ENCODE measurements at places on chromosomes 13 and 19.

- no peak for DNase-seq
Observed at GRCh38 chr19:46179076-46179759, 31.2 kb downstream of the IGFL2 start.

DNA sequence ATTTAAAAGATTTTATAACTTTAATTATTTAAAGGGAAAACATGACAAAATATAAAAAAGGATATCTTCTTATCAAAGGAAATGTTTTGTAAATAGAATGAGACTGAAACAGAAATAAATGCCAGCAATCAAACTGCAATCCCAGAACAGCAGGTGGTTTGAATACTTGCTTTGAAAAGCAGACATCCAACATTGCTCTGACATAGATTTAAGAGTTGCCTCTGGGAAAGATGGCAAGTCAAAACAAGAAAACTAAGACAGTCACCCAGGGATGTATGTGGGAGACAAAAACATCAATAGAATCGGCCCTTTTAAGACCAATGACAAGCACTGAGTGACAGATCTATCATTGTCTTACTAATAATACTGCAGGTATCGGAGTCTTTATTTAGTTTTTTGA, 789.7 kb upstream of the GPC6 start:
- no peak for DNase-seq

DNA sequence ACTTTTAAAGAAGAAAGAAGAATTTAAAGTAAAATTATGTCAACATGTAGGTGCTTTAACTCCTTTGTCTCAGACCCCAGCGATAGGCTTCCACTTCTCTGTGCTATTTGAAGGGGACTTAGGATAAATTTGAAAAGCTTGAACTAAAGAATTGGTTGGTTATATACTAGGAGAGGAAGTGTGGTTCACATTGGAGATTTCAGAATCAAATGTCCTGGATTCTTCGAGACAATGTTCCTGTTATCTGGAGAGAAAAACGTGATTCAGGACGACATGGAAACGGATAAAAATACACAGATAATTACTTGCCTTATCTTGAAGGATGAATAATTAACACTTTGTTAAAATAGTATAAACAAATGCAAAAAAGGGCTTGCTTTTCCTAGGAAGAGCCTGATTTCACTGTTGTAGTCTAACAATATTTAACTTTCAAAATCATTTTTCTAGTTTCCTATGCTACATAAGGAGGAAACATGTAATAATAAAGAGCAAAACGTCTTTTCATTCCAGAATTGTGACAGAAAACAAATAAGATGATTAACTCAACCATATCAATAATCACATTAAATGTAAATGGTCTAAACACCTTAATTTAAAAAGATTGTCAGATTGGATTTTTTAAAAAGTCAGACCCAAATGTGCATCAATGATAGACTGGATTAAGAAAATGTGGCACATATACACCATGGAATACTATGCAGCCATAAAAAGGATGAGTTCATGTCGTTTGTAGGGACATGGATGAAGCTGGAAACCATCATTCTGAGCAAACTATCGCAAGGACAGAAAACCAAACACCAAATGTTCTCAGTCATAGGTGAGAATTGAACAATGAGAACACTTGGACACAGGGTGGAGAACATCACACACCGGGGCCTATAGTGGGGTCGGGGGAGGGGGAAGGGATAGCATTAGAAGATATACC, 724 bp upstream of the ZNF780A start:
- DNase-seq, result no peak

- no peak for DNase-seq
Observed at GRCh38 chr13:92158346-92158745, 759.9 kb downstream of the GPC5 start.

DNA sequence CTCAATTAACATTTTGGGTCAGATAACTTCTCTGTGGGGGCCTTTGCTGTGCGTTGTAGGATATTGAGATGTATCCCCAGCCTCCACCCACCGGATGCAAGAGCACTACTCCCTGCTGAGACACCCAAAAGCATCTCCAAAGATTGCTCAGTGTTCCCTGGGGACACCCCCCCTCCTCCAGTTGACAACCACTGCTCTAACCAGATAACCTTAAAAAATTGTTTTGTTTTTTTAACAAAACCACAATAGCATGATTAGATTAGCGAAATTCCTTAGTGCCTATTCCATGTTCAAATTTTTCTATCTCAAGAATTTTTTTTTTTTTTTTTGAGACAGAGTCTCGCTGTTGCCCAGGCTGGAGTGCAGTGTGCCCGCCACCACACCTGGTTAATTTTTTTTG, 2.6 kb upstream of the EPN1 start:
- no peak for DNase-seq

DNA sequence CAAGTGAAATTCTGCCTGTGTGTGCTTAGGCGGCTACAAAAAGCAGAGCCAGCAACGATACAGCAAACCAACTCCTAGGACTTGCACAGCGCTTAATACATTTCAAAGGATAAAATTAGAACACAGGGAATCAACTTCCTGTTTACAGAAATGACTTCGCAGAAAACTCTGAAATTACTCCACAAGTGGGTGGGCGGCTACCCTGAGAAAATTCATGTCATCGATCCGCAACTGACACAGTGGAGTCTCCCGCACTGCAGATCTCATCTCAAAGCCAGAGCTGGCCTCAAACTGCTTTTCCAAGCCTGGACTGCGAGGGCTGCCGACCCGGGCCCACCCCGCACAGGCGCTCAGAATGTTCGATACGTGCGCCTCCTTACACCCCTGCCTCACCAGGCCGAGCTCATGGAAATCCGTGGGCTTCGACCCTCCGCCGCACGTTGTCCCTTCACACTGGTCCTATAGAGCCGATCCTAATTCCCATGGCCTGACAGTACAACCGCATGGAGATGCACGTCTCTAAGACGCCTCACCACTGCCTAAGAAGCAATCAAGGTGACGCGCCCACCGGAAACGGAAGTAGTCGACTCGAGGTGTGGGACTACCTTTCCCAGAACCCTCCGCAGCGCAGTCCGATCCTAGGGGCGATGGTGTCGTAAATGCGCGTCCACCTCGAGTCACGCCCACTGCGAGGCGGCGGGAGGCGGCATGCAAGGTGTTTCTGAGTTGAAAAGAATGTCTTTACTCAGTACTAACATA, at the start of gene ZNF229:
TSS of gene ZNF229 (minus strand) at position 557 of the 759 bp plus-strand sequence. CDS start 5,625 bp downstream, outside the sequence.
- DNase-seq, result peak; percentile 91

DNA sequence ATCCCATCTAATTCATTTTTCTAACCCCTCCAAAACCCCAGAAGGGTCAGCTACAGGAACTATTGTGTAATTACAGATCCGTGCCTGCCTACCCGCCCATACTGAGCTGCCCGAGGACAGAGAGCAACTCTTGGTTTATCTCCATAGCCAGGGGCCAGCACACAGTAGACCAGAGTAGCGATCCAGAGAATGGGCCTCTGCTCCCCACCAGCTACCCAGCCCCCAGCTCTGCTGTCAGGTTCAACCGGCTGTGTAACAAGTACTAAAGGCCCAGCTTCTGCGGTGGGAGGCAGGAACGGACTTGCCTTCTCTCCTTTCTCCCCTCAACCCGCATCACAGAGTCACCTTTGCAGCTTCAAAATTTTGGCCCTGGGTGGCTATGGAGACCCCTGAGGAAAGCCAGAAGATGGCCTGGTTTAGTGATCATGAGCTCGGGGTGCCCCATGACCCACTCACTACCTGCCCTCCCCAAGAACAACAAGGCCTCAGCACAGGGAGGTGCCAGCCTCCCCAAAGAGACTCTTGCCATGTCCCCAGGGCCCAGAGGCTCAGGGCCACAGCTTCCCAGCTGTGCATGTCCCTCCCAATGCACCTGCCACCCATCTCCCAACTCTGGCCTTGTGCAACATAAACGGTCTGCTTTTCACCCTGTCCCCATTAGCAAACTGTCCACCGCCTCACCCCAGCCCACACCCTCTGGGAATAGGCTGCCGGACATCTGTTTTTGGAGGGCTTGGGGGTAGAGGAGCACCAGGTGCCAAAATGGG, 5.7 kb downstream of the CALM3 start:
- DNase-seq, result no peak

DNA sequence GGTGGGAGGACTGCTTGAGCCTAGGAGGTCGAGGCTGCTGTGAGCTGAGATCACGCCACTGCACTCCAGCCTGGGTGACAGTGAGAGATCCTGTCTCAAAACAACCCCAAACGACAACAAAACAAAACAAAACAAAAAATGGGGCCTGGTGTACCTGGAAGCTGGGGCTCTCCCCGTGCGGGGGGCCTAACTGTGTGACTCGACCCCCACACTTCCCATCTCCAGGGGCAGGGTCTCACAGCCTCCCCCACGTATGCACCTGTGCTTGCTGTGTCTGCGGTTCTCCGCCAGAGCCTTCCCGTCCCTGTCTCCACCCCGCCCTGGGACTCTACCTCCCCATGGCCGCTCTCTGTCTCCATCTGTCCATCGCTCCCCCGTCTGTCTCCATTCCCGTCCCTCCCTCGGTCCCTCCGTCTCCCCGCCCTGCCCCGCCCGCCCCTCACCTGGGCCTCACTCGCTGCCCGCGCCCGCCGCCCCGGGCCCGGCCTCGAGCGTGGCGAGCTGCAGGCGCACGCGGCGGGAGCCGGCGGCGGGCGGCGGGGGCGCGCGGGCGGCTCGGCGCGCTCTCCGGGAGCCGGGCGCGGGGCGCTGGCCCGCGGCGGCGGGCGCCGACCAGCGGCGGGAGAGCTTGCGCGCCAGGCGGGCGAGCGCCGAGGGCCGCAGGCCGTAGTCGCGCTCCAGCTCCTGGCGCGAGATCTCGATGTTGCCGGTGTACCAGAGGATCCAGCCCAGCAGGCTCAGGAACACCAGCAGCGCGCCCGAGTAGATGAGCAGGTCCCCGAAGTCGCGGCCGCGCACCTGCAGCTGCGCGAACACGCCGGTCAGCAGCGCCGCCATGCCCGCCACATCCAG, 587 bp downstream of the TMEM238 start:
- peak; percentile 30 for DNase-seq

DNA sequence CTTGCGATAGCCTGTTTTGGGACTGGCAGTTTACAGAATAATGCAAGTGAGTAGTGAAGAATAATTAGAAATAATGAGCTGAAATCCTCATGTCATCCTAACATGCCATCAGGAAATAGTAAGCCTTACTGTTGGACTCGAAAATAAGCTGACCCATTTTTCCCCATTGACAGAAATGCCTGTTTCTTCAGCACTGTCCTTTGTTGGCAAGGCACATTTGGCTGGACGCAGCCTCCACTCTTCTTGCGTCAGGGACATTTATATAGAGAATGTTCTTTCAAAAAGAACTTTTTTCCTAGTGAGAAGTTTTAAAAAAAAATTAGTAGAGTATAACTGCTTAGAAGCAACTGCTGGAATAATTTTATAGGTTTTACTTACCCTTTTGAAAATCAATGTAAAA, 47.1 kb downstream of the ARHGAP35 start:
- DNase-seq, result no peak

DNA sequence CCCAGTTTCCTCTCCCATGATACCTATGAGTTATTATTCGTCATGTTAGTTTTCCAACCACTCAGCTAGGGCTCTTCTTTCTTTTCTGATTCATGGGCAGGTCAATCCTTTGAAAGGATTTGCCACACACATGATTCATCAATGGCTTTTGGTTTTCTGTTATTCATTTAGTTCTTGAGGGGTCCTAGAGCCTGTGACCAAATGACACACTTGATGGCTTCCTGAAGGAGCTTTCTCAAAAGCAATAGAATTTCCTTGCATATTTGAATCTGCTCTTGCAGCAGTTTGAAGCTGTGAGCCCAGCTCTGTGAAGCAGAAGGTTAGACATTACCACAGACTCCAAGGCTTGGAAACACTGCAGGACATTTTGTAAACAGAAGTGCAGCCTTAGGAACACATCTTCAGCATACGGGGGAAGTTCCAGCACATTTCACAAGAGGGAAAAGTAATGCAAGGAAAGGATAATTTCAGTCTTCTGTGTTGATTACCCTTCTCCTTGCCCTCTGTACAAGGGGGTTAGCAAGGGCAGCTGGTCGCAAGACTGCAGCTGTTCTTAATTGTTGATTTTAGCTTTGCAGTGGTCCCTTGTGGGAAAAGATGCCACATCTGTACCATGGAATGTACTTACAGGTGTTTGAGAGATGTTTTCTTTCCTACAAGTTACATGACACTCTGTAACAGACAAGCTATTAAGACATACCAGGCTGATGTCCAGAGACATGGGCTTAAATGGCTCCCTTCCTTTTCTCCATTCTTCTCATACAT, 338.6 kb downstream of the KCNRG start:
- no peak for DNase-seq

DNA sequence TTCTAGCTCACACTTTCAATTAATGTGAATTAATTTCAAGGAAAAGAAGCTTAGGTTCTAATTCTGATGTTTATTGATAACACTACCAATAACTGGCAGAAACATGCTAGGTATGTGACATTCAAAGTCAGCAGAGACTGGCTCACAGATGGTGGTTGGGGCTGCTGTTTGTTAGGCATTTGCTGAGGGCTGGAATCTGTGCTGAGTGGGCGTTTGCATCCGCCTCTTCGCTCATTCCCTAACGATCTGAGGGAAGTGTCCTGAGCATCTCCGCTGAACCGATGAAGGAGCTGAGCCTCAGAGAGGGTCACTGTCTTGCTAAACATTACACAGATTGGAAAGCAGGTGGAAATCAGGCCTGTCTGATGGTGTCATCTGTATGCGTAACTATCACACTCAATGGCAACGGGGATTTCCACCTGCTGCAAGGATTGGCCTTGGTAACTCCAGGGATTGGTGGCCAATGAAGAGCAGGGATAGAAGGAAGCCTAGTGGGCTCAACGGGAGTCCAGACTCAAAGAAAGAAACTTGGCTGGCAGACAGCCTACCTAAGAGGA, 338.9 kb downstream of the TEX29 start:
- DNase-seq, result no peak

DNA sequence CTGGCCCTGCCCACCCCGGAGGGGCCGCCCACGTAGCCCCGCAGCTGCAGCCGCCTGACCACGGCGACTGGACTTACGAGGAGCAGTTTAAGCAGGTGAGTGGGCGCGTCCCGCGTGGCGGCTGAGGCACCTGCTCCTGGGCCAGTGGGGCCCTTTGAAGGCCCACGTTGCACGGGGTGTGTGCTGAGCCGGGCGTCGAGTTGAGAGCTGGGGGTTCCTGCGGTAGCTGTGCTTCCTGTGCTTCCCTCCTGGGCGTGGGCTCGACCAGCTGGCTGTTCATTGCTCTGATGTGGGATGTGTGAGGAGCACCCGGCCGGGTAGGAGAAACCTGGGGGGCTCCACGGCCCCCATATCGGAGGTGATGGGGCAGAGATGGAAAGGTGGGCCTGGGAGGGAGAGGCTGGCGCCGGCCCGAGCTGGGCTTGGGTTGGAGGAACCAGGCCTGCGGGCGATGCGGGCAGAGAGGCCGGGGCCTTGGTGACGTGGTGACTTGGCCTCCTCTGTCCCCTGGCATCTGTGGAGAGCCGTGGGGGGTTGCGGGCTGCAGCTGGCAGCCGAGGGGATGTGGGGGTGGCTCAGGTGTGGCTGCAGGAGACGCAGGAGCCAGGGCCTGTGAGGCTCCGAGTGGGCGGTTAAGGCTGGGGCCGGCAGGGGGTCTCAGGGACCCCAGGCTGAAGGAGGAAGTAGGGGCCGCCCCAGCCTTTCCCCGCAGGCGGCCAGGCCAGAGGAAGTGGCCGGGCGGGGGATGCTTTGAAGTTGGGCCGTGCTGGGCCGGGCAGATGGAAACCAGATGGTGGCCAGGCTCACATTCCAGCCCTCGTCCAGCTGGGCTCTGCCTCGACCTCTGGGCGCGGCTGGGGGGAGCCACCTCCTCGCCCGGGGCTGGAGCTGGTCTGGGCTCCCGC, 7.1 kb downstream of the ARID3A start:
- DNase-seq, result no peak
